ENCODE measurements at places on chromosomes 1 and 21.

DNA sequence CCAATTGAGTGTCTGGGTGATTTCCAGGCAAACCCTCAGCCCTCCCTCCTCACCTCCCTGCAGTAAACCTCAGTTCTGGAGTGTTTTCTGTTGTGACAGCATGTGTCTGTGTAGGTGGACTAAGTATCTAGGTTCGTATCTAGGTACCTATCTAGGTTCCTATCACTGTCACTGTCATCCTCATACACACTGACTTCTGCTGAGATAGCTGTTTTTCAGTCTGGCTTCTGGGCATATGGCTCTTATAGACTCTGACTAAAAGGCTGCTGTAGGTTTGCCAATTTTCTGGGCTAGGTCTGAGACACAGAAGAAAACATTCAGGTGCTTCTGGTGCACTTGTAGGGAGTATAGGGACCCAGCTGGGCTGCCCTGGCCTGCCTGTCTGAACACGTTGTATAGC, 8.1 kb upstream of the TRIM67 start:
- DNase-seq, result no peak

DNA sequence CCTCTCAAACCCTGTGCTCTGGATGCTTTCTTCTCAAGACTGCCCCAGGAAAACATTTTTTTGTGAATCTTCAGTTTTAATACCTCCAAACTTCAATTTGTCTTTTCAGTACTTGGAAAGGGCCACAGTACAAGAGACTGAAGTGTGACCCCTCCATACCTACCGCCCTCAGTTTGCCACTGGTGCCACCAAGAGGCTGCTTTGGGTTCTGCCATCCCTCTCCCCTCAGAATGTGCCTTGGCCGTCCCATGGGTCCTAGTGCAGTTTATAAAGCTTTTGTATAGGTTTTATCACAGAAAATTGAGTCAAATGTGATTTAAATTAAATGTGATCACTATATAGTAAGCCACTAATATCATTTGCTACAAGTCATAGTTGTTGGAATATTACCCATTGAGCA, 60.8 kb upstream of the PGD start:
- DNase-seq, result peak; percentile 46

DNA sequence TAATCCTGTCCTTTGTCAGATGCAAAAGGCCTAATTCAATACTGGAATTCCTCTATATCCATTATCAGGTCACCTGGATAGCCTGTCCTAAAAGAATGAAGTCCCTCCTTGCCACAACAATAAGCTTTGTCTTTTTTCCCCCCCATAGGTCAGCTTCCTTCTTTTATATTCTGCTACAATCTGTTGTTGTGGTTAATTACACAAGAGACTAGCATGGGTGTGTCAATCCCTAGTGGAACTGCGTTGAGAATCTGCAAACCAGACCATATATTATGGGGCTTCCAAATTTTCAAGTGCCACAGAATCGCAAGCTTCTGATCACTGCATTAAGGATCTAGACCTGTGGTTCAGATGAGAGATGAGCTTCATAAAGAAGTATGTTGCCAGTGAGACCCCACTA, 349.6 kb downstream of the SMYD3 start:
- no peak for DNase-seq

DNA sequence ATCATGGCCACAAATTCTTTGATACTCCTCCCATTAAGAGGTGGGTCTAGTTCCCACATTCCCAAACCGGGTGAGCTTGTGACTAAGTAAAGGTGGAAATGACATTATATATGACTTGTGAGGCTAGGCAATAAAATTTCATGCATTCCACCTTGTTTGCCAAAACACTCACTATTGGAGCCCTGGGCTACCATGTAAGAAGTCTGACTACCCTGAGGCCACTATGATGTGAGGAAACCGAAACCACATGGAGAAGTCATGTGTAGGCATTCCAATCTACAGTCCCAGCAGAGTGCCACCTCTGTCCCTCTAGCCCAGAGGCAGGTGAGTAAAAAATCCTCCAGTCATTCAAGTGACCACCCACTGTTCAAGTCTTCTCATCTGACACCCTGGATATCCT, 17.9 kb upstream of the SMG7 start:
- no peak for DNase-seq

DNA sequence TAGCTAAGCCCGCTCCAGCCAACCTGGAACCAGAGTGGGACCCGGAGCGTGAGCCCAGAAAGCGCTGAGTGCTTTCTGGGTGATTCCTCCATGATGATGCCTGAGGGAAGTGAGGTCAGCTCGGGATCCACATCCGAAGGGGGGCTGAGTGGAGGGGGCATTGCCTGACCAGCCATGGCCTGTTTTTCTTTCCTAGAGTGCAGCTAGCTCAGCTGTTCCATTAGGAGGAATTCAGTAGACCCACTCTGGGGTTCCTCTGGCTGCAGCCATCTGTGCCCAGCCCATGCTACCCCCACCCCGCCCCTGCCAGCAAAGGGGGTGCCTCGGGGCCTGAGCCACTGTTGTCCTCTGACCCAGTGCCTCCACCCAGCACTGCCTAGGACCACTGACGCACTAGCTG, 9.6 kb upstream of the SLC25A34 start:
- DNase-seq, result no peak

- no peak for DNase-seq
These were observed 23.0 kb upstream of the ITLN1 start for GRCh38 chr1:160907976-160908375.

DNA sequence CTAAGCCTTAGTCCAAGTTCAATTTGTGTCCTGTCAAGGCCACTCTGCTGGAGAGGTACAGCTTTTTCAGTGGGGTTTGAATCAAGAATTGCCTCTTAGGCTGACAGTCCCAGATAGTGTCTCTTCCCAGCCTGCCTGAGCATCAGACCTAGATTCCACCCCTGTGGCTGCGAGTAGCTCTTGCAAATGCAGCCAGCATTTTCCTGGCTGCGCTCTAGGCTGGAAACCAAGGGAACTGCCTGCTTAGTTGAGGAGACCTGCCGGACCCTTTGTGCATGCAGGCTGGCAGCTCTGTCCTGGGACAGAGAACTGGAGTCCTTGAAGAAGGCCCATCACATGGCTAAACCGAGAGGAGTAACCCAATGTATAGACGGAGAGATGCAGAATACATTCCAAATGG, 293.7 kb downstream of the PCP4 start:
- no peak for DNase-seq

GRCh38 chr1:52880206-52880605, 37.6 kb downstream of the ZYG11A start:
- no peak for DNase-seq

DNA sequence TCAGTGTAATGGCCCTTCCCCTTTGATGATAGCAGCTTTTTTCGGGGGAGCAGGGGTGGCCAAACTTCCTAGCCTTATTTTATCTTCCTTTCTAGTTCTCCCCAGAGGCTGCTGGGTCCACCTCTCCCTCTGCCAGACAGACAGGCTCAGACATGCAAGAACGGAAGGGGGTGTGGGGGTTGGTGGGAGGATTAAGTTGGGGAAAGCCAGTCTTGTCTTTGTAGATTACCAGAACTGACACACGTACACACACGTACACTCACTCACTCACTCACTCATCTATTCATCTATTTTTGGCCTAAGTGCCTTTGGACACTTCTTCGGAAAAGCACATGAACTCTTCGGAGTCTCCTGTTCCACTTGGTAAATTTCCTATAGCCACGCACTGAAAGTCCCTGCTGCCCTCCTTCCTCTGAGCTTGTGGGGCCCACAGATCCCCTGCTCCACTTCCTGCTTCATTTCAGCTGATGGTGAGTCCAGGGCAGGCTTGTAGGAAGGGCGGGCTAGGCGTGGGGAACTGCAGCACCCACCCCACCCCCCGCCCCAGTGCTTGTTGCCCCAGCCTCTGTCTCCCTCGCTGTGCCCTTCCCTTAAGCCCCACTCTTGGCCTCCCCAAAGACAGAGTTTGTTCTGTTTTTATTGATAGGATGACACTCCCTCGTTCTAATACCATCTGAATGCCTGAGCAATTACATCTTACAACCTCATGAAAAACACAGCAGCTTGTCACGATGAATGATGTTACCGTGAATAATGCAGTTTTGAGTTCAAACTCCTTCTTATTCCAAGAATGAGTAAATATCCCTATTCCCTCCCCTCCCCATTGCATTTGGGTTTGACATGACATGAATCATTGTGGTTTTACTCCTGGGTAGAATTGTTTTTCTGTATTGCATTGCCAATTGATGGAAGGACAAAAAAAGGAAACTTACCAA, 60.7 kb upstream of the ATP5PO start:
- DNase-seq, result peak; percentile 80

DNA sequence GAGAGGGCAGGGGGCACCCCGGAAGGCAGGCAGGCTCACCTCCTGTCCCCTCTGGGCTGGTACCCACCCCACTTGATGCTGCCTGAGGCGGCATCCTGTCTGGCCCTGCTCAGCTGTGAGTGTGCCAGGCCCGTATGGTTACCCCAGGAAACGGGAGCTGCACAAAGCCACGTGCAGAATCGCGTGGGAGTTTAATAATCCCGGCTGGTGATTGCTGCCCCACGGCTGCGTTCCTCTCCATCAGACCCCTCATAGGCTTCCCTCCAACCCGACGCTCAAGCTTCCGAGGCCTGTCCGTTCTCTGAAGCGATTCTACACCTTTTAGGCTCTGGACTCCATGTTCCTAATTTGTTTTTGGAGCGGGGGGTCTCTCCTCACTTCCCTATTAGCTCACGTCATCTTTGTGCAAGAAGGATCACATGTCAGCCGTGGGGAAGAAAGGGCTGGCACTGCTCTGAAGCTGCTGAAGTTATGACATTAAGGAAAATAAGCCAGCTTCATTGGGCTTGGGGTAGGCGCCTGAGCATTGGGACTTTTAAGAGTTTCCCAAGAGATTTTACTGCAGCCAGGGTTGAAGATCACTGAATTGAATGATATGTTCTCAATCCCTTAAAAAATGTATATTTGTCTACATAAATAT, 1.1 kb upstream of the B3GALT5 start:
- DNase-seq, result no peak

GRCh38 chr1:43373066-43373940, 5.5 kb upstream of the ELOVL1 start:
- DNase-seq, result no peak

DNA sequence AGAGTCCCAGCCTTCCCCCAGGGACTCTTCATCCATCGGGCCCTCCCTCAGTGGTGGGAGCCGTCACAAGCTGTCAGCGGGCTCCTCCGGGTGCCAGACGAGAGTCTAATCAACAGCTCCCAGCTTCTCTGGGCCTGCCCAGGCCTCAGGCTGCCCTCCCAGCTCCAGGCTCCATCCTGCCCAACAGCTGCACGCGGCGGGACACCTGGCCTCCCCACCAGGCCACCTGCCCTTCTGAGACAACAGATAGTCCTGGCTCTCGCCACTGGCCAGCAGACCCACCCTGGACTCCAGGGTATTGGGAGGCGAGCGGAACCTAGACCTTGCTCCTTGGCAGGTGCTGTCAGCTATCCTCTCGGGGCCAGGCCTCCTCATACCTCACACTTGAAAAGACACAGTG, 3.1 kb downstream of the WNT4 start:
- DNase-seq, result no peak

GRCh38 chr1:9721606-9722377, 70.3 kb downstream of the PIK3CD start:
- DNase-seq, result no peak

DNA sequence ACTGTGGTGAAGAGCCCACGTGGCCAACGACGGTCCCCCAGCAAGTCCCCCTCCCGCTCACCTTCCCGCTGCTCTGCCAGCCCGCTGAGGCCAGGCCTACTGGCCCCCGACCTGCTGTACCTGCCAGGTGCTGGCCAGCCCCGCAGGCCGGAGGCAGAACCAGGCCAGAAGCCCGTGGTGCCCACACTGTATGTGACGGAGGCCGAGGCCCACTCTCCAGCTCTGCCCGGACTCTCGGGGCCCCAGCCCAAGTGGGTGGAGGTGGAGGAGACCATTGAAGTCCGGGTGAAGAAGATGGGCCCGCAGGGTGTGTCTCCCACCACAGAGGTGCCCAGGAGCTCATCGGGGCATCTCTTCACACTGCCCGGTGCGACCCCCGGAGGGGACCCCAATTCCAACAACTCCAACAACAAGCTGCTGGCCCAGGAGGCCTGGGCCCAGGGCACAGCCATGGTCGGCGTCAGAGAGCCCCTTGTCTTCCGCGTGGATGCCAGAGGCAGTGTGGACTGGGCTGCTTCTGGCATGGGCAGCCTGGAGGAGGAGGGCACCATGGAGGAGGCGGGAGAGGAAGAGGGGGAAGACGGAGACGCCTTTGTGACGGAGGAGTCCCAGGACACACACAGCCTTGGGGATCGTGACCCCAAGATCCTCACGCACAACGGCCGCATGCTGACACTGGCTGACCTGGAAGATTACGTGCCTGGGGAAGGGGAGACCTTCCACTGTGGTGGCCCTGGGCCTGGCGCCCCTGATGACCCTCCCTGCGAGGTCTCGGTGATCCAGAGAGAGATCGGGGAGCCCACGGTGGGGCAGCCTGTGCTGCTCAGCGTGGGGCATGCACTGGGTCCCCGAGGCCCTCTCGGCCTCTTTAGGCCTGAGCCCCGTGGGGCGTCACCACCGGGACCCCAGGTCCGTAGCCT, 46.8 kb downstream of the TRIM11 start:
- DNase-seq, result no peak

DNA sequence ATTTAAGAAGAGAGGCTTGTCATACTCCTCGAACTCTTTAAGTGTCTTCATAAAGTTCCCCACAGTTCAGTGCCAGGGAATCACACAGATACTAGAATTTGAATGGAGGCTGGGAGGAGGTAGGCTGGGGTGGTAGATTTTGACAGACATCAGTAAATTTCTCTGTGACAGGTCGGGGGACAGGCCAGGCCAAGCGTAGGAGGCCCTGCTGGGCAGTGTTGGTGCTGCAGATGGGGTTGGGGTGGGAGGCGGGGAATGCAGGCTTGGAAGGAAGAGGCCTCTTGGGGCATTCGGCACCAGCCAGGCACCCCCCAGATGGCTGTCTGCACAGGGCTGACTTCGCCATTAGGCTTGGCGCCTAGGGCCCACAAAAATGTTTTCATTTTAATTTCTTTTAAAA, 84.0 kb downstream of the MAN1C1 start:
- no peak for DNase-seq

DNA sequence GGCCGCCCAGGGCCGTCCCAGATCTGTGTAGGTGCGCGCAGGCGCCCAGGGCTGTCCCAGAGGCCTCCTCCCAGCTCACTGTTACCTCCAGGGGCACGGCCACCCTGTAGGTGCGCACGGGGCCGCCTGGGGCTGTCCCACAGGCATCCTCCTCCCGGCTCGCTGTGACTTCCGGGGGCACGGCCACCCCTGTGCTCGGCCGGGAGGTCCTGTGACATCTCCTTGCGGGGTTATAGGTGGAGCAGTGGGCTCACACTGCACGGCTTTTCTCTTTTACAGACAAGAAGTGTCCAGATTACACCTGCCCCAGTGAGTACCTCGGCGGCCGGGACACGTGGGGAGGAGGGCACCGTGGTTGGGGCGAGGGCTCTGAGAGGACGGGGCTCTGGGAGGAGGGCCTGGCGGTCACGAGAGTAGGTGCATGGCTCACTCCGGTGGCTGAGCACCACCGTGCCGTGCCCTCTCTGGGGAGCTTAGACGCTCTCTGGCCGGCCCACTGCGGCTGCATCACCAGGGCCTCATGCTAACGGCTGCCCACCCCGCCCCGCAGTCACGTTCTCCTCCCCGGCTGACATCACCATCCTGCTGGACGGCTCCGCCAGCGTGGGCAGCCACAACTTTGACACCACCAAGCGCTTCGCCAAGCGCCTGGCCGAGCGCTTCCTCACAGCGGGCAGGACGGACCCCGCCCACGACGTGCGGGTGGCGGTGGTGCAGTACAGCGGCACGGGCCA, 21.4 kb downstream of the COL6A1 start:
- no peak for DNase-seq

- DNase-seq, result no peak
These were observed 183.0 kb downstream of the HIVEP3 start for GRCh38 chr1:41735631-41736260.
